ENCODE measurements at places on chromosomes 1 and 21.

- DNase-seq = no peak
Measured at GRCh38 chr1:2373551-2374251, 17.7 kb downstream of the MORN1 start.

DNA sequence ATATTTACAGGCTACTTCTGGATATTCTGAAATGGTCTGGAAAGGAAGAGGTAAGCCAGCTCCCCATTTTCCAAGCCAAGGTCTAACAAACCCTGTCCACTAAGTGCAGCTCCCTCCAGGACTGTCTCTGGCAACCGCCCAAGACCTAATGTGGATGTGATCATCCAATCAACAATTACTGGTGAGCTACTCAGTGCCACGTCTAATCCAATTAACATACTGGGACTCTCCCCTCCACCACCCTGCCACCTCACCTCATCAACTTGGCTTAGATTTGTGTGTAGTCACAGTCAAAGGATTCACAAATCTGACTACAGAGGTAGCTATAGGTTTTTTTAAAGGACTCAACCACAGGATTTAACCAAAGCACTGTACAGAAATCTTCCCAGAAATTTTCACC lies 25.4 kb upstream of the S100A7 start:
- DNase-seq = no peak

DNA sequence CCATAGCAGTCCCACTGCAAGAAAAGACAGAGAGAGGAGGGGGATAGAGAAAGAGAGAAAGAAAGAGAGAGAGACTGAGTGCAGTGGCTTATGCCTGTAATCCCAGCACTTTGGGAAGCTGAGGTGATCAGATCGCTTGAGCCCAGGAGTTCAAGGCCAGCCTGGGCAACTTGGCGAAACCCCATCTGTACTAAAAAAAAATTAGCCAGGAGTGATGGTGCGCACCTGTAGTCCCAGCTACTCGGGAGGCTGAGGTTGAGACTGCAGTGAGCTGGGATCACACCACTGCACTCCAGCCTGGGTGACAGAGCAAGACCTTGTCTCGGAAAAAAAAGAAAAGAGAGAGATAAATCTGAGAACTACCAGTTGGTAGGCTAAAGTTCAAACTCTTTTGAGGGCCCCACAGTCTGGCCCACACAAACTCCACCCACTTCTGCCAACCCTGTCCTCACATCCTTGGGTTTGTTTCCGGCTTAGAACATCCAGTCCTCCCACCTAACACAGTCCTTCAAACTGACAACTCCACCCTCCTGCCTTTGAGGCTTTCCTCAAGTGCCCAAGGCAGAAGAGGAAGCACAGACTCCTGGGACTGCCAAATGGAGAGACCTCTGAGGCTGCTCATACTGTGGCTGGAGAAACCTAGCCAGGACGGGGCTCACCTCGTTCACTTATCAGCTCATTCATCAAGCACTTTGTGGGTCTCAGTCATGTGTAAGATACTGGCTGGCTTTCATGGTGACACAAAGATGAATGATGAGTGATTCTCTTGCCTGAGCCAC lies 20.1 kb downstream of the TFAP2E start:
- no peak for DNase-seq

DNA sequence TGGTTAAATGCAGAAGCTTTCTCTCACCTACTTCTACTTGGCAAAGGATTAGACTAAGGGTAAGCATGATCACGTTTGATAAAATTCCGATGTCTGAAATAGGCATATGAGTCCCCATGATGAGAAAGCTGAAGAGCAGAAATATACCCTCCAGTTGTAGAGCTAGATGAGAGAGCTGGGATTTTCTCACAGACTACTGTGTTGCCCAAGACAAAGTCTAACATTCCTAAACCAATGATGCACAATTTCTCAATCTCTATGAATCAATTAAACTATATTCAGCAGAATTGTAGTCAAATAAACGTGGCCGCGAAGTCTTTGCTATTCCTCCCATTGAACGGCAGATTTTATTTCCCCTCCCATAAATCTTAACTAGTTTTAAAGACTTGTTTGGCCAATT lies 699.2 kb downstream of the KCNT2 start:
- DNase-seq = no peak

DNA sequence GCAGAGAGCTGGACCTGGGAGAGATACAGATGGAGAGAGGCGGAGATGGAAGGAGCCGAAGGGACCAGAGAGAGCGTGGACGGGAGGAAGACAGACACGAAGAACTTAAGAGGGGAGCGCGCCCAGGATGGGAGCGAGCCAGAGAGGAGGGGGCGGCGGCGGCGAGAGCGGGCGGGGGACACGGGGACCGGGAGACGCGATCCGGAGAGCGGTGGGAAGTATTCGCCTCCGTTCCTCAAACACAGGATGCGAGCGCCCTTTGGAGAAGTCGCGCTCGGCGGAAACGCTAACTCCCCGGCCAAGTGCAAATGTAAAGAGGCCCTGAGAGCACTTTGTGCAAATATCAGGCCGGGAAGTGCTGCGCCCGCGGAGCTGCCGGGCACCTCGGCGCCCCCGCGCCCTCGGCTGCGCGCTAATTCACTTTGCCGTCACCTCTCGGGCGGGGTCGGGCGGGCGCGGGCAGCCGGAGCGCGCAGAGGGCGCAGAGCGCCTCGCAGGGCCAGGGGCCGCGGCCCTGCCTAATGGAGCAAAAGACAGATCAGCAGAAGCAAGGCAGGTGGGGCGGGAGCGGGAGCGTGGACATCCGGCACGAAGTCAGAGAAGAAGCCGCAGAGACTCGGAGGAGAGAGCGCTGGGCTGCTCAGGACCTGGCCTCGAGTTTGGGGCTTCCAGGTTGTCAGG lies 281.2 kb downstream of the RRAGC start:
- no peak for DNase-seq

DNA sequence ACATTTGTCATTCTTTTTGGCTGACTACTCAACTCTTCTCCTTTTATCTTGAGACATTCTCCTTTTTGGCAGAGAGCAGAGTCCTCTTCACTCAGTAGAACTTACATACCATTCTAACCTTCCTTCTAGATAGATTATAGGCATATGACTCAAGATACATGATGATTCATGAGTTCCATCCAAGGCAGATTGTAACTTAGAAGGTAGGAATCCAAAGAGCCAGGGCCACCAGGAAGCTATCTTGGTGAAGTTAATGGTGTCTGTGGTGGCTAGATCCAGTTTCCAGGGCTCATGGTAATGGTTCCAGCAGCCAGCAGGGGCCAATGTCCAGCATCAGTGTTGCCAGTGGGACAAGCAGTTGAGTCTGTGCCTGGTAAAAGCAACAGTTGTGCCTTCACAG lies 76.1 kb upstream of the KIAA0040 start:
- no peak for DNase-seq

- DNase-seq = no peak
Measured at GRCh38 chr1:163095213-163095612, 26.1 kb downstream of the RGS4 start.

DNA sequence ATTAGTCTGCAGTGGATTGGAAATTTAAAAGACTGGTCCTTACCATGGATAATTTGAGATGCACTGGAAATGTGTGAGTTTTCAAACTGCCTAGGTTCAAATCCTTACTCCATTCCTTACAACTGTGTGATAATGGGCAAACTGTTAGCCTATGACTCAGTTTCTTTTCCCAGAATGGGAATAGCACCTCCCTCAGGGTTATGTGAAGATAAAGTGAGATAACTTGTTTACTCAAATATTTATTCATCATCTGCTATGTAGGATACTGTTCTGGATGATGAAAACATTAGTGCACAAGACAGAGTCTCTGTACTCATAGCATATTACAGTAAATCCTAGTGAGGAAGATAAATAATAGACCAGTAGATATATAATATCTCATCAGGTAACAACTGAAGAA lies 28.6 kb downstream of the LRIG2 start:
- DNase-seq = no peak

- DNase-seq = no peak
Measured at GRCh38 chr1:186063091-186063657, 311.9 kb downstream of the TPR start.

DNA sequence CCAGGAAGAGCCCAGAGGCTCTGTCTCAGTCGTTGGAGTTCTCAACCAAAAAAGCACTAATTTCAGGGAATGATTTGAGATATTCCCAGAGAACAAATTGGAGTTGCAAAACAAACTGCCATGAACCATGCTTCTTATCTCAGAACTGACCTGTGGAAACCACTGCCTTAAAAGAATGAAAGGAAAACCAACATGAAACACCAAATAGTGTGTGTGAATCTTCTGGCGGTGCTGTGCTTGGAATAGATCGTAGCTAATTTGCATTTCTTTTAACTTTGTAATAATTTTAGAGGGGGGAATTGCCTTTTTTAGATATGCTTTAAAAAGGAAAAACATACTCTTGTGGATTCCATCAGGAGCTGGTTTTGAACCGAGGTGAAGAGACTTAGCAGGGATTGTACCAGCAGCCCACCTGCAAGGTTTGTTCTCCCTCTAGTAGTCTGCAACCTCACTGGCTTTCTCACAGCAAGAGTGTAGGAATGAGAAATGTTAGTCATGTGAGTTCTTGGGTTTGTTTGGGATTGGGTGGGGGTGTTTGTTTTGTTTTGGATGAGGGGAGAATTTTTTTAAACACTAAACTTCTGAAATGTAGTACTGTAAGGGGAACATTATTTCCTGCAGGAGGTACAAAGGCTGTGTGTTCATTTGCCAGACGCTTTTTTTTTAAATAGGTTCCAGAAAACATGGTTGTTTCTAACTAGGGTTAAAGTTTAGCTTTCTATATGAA lies 45.7 kb upstream of the ANGPTL1 start:
- no peak for DNase-seq

All from kidney glomerular epithelial cell (primary cell).